ENCODE measurements at places on chromosomes 4 and X. TPM values are rescaled to one million over a fixed set of nuclear protein-coding genes. Genes with fewer than 3 reads are reported as not detected.

DNA sequence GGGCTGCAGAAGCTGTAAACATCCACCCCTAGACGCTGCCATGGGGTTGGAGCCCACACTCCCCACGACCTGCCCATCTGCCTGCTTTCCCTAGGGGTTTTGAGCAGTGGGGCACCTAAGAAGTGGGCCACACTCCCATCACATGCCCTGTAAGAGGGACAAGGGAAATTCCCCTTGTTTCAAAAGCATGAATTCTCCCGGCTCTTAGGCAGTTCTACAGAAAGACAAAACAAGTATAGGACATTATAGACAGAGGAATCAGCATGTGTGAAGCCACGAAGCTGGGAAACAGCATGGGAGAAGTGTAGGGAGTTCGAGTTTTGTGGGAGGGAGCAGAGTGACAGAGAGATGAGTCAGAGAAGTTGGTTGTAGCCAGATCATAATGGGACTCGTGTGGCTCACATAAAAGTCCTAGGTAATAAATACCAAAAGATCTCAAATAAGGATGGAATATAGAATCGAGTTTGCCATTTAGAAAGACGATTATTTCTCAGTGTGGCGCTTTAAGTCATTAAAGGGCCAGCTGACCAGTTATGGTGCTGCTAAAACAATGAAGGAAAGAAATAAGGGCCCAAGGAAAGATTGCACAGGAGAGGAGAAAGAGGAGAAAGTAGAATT is 23.9 kb downstream of the APOO start:
- H3K4me1 ChIP-seq = no peaks in the 10 kb centered on the region
- H3K27me3 ChIP-seq = peaks cover 24% of the 10 kb centered on the region
- DNase-seq = no peak
- no peaks in the 10 kb centered on the region for H3K36me3 ChIP-seq
- no peak overlapping the region for H3K27ac ChIP-seq

GRCh38 chrX:106037835-106038473 is 573 bp downstream of the SERPINA7 start:
- H3K4me1 ChIP-seq = no peaks in the 10 kb centered on the region
- no peak for DNase-seq
- no peak overlapping the region for H3K27ac ChIP-seq
- no peaks in the 10 kb centered on the region for H3K36me3 ChIP-seq
- no peak overlapping the region for H3K4me3 ChIP-seq
- H3K27me3 ChIP-seq = peaks cover 9% of the 10 kb centered on the region

DNA sequence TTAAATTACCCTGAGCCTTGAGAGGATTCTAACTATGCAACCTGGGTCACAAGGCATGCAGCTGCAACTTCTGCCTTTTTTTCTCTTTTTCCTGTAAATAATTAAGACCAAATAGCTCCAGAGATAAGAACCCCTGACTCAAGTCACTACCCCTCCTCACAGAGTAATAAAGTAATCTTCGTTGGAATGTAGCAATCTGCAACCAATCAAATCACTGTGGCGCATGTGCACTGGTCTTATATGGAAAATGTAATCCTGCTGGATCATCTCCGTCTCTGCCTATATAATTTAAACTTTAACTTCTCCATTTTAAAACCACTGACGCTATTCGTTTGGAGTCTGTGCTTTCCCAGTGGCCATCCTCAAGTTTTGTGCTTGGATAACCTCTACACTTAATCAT is 6.1 kb upstream of the EFHC2 start:
- H3K27ac ChIP-seq = no peak overlapping the region
- peak; percentile 1 for DNase-seq
- H3K36me3 ChIP-seq = no peaks in the 10 kb centered on the region
- peaks cover 18% of the 10 kb centered on the region for H3K27me3 ChIP-seq

DNA sequence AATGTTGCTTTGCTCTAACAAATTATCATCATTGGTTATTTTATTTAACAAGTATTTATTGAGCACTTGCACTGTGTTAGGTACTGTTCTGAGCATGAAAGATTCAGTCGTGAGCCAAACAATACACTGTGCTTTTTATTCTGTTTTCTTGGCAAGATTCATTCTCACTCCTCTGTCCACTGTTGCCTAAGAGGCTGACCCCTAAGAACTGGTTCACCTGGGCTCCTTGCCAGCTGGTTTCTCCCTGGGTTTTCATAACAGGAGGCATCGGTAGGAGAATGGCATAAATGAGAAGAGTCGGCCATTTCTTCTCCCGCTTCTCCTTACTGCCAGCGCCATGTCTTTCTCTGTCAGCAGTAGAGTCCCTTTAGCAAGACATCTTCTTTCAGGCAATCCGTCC is 243.7 kb upstream of the DIAPH2 start:
- no peak overlapping the region for H3K4me3 ChIP-seq
- DNase-seq = no peak
- no peaks in the 10 kb centered on the region for H3K36me3 ChIP-seq
- peaks cover 3% of the 10 kb centered on the region for H3K27me3 ChIP-seq

- no peak overlapping the region for H3K4me3 ChIP-seq
- no peaks in the 10 kb centered on the region for H3K27me3 ChIP-seq
- no peaks in the 10 kb centered on the region for H3K36me3 ChIP-seq
- no peak for DNase-seq
- H3K4me1 ChIP-seq = peaks cover 3% of the 10 kb centered on the region
- no peak overlapping the region for H3K27ac ChIP-seq
Observed at GRCh38 chr4:112859456-112860184, 189.8 kb upstream of the ANK2 start.

DNA sequence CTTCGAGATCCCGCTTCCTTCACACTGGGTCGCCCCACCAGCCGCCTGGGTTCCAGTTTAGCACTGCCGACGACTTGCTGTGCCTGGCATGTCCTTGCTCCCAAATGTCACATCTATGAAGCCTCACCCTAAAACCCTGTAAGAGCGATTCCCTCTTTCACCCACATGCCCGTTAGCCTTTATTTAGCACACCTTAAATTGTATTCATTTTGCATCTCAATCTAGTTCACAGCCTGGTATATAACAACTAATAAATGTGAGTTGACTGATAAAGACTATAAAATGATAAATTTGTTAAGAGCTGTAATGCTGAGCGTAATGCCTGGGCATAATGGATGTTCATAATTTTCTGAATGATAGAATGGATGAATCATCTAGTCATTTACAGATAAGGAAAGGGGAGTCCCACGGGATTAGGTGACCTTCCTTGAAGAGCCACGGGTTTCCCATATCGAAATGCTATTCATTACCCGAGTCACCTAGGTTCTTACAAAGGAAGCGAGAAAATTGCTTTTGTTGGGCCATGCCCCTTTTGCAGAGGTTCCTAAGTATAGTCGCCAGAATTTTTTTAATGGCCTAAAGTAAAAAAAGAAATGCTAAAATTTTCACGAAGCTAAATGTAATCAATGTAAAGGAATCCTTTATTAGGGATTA is 1.1 kb upstream of the AP1S2 start:
- peaks cover 7% of the 10 kb centered on the region for H3K4me1 ChIP-seq
- H3K27me3 ChIP-seq = peaks cover 20% of the 10 kb centered on the region
- H3K36me3 ChIP-seq = no peaks in the 10 kb centered on the region
- H3K4me3 ChIP-seq = peak overlapping the region; percentile 69
- no peak for DNase-seq

GRCh38 chr4:155629183-155629825 is 37.3 kb upstream of the GUCY1A1 start:
- H3K4me1 ChIP-seq = no peaks in the 10 kb centered on the region
- DNase-seq = no peak
- no peaks in the 10 kb centered on the region for H3K27me3 ChIP-seq
- no peak overlapping the region for H3K27ac ChIP-seq
- no peaks in the 10 kb centered on the region for H3K36me3 ChIP-seq

DNA sequence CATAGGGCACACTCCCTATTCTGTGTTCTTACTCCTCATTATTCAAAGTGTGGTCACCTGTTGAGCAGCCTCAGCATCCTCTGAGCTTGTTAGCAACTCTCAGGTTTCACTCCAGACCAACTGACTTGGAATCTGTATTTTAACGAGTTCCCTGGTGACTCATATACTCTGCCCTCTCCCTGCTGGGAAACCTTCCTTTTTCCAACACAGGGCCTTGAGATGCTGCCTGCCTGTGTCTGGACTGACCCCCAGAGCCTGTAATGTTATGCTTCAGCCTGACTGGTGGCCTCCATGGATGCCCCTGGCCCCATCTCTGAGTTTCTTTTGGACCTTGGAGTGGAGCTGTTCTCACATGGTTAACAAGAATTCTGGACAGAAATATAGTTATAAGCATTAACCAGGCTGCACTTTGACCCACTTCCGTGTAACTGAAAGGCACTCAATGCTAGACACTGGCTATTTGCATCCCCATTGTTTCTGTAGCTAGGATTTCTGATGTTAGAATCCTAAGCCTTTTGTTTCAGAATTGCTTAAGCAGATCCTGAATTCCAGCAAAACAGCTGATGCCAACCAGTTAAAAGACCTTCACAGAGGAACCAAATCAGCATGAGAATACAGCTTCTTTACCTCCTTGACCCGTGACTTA is 262.6 kb downstream of the STIM2 start:
- no peaks in the 10 kb centered on the region for H3K36me3 ChIP-seq
- DNase-seq = no peak

GRCh38 chr4:187965726-187966125 is 29.8 kb upstream of the ZFP42 start:
- no peaks in the 10 kb centered on the region for H3K36me3 ChIP-seq
- no peak overlapping the region for H3K4me3 ChIP-seq
- no peak for DNase-seq
- H3K4me1 ChIP-seq = peaks cover 3% of the 10 kb centered on the region
- H3K27ac ChIP-seq = no peak overlapping the region

AADAT gene
- total RNA-seq = 5.7 TPM

FGFR3 gene
- 0.89 TPM for total RNA-seq

TNIP3 gene
- total RNA-seq = 0.04 TPM

GRIA3 gene
- 2.2 TPM for total RNA-seq

AKAP14 gene
- not detected for total RNA-seq

SMIM43 gene
- total RNA-seq = 0.66 TPM

ADRA2C gene
- total RNA-seq = 3.3 TPM

FAM156B gene
- 20.8 TPM for total RNA-seq
